ENCODE measurements at places on chromosomes 6 and 20.

DNA sequence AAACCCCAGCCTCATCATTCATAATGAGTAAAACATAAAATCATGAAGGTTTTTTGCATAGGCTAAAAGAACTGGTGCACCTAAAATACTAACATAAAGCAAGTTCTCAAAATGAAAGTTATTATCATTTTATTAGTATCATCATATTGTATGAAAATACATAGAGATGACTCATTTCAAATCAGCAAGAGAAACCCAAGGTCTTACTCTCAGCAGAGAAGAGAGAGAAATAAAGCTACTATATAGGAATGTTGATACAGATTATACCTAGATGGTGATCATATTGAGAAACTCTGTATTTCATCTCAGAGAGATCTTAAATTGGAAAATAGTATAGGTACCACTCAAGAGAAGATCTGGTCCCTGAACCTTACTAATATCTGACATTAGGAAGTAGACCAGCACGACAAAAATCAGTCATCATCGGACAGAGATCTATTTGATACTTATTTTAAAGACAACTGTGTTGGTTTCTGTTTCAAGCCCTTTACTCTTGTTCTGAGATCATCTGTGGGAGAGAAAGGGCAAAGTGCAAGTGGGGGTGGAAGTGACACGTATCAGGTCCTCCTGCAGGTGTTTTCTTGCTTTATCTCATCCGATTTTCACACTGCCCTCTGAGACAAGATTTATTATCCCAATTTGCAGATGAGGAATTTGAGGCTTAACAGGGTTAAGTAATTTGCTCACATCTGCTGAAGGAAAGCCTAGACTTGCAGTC lies 532.3 kb downstream of the MAFB start:
- DNase-seq = no peak

- no peak for DNase-seq
Measured at GRCh38 chr20:2280082-2280481, 15.7 kb upstream of the TGM3 start.

GRCh38 chr20:17453592-17453991 lies 77.6 kb downstream of the BFSP1 start:
- DNase-seq = no peak

DNA sequence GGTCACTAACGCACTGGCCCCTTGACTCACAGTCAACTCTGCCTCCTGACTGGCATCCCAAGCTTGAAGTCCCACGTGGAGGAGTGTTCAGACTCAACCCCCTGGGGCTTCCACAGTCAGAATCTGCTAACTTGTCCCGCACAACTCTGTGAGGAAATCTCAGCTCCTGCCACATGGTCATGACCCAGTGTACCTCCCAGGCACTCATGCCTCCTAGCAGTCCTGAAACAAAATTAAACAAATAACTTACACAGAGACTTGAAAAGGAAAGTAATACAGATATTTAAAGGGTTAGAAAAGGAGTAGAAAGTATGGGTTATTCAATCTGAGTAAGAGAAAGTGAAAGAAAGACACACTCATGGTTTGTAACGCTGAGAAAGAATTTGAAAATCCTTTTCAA lies 134.9 kb downstream of the GMDS start:
- no peak for DNase-seq

- DNase-seq = no peak
Measured at GRCh38 chr6:134247844-134248580, 69.9 kb downstream of the SGK1 start.

GRCh38 chr6:14118446-14118845 lies 874 bp downstream of the CD83 start:
- no peak for DNase-seq

DNA sequence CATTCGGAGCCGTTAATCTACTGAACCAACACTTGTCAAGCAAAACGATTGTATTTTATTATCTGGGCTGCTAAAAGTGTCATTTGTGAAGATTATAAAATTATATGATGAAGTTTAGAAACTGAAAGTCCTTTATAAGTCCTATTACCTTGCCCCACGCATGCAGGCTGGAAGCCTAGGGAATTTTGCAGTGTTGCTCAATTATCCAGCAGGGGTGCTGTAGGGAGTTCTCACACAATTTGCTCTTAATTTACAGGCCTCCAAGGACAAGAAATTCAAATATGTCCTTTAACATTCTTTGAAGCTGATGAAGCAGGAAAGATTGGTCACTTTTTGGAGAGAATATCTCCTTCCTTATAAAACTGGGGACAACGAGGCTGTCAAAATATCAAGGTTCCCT lies 368.9 kb downstream of the LMBRD1 start:
- no peak for DNase-seq
